ENCODE measurements at places on chromosomes 3 and 15.

DNA sequence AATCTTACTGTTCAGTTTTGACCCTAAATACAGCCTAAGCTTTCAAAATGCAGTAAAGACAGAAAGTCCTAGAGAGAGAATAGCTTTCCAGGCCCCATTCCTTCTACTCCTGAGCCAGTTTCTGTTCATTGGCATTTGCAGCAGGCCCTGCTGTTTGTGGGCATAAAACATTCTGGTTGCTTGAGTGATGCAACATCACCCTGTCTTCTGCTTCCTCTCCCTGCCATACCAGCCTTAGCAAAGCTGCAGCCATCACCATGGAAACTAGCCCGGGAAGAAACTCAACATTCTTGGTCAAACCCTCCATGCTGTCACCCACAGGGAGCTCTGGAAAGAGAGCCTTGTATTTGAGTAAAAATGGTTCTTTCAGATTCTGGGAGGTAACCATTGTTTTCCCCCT, 325.7 kb downstream of the MAGI1 start:
- no peaks in the 10 kb centered on the region for H3K27me3 ChIP-seq
- H3K27ac ChIP-seq, result no peak overlapping the region
- no peak for DNase-seq
- no peak overlapping the region for H3K4me3 ChIP-seq
- no peaks in the 10 kb centered on the region for H3K4me1 ChIP-seq

DNA sequence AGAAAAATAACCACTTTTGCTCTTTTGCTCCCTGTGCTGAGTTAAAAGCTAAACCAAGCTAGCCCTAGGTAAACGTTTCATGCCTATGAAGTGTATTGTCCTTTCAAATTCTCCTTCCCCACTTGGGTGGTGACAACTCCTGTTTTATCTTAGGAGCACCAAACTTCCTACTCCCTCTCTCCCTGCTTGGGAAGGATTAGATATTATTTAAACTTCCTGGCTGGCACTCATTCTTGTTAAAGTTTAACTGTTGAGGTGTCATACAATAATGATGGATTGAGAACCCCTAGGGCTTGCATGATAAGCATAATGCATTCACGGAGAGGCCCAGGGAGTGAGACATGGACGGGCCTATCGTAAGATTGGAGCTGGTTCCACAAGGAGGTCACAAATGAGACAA, 29.5 kb downstream of the B4GALT4 start:
- no peaks in the 10 kb centered on the region for H3K27me3 ChIP-seq
- H3K27ac ChIP-seq, result no peak overlapping the region
- peaks cover 14% of the 10 kb centered on the region for H3K4me1 ChIP-seq
- peaks cover 55% of the 10 kb centered on the region for H3K36me3 ChIP-seq
- H3K4me3 ChIP-seq, result no peak overlapping the region

DNA sequence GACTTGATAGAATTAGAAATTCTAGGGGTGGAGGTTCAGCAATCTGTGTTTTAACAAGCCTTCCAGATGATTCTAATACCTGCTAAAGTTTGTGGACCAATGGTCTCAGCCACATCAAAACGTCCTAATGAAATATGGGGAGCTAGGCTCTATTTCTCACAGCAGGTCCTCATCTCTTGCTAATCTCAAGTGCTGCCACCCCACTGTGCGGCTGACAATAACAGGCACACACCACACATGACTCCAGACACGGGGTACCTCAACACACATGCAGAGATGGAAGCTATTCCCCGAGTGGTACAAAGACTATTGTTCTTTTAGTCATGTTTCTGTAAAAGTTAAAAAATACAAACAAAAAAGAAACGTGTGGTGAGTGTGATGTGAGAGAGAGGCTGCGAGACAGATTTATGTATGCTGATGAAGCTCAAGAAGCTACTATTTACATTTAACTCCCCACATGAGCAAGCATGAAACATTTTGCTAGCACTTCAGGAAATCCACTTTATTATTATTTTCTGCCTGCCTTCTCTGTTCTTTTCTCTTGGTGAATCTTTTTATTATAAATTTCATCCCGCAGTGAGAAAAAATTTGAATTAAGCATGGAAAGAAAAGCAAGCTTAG, 405.6 kb downstream of the MAGI1 start:
- H3K27ac ChIP-seq, result no peak overlapping the region
- H3K36me3 ChIP-seq, result peaks cover 3% of the 10 kb centered on the region
- no peaks in the 10 kb centered on the region for H3K27me3 ChIP-seq
- no peaks in the 10 kb centered on the region for H3K4me1 ChIP-seq

- no peak overlapping the region for H3K4me3 ChIP-seq
- H3K27ac ChIP-seq, result no peak overlapping the region
- no peak for DNase-seq
- H3K36me3 ChIP-seq, result peaks cover 15% of the 10 kb centered on the region
- H3K4me1 ChIP-seq, result peaks cover 52% of the 10 kb centered on the region
- no peaks in the 10 kb centered on the region for H3K27me3 ChIP-seq
Measured at GRCh38 chr3:45911511-45912226, 25.3 kb downstream of the CCR9 start.

DNA sequence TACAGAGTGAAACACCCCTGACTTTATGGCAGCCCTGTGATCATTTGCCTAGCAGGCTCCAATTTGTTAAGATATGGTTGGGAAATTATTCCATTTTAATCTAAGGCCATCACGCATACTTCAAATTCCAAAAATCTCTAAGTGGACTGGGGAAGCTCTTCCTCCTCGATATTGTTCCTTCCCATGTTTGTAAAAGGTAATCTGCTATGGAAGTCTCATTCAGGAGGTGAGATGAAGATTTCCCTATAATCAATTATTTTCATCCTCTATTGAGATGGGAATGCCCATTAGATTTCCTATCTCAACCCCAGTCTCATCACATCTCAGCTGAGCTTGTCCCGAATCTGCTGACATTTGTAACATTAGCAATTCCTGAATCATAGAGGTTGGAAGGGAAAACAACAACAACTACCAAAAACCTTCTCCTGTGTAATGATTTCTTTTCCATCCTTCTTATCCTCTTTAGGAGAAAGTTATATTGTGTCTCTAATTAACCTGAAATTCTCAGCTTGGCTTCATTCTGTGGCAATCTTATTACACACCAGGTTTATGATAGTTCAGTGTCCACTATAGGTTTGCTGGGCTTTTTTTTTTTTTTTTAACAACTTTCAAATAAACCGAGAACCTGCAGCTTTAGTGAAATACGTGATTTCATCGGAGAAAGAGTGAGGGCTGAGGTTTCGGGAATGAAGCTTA, 2.2 kb upstream of the NR2F2 start:
- no peak for DNase-seq
- H3K4me1 ChIP-seq, result peaks cover 22% of the 10 kb centered on the region
- no peak overlapping the region for H3K4me3 ChIP-seq
- H3K27ac ChIP-seq, result no peak overlapping the region
- H3K27me3 ChIP-seq, result peaks cover 97% of the 10 kb centered on the region

DNA sequence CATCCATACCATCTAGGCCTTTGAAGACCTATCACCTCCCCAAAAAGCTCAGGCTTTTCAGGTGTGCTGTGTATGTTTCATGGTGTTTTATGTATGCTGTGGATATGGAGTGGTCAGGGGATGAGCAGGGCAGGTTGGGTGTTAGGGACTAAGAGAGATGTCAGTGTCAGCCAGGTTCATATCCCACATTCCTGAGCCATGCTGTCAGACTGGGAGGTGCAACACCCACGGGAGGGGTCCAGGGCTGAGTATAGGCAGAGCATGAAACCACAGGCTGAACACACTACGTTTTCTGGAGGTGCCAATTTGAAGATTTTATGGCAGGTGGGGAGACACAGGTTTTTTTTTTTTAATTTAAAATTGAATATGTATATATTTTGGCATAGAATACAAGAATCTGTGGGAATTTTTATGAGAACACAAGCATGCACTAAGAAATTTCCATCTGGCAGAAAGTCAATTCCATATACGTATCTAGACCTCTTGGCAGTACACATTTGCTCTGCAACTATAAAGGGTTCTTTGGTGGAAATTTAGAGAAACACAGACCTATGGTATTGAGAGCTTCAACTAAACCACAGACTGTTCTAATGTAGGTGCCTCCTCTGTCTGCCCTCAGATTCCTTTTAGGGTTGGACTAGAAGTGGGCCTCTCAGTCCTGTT, 101.9 kb upstream of the RNU6-1 start:
- H3K4me1 ChIP-seq, result peaks cover 9% of the 10 kb centered on the region
- H3K27me3 ChIP-seq, result no peaks in the 10 kb centered on the region
- no peaks in the 10 kb centered on the region for H3K36me3 ChIP-seq
- no peak for DNase-seq
- H3K27ac ChIP-seq, result no peak overlapping the region

GRCh38 chr15:88003541-88004327, 252.8 kb downstream of the NTRK3 start:
- no peak overlapping the region for H3K27ac ChIP-seq
- no peaks in the 10 kb centered on the region for H3K4me1 ChIP-seq
- no peaks in the 10 kb centered on the region for H3K36me3 ChIP-seq
- no peak overlapping the region for H3K4me3 ChIP-seq
- no peak for DNase-seq

- no peaks in the 10 kb centered on the region for H3K36me3 ChIP-seq
- H3K27me3 ChIP-seq, result no peaks in the 10 kb centered on the region
- no peak overlapping the region for H3K4me3 ChIP-seq
- no peaks in the 10 kb centered on the region for H3K4me1 ChIP-seq
- no peak overlapping the region for H3K27ac ChIP-seq
- DNase-seq, result no peak
Measured at GRCh38 chr3:62128051-62128450, 245.3 kb downstream of the FEZF2 start.

- no peaks in the 10 kb centered on the region for H3K36me3 ChIP-seq
- H3K27ac ChIP-seq, result no peak overlapping the region
- peaks cover 86% of the 10 kb centered on the region for H3K27me3 ChIP-seq
- no peaks in the 10 kb centered on the region for H3K4me1 ChIP-seq
Measured at GRCh38 chr15:88744548-88745020, 58.7 kb upstream of the ACAN start.

- DNase-seq, result no peak
- peaks cover 2% of the 10 kb centered on the region for H3K36me3 ChIP-seq
- no peak overlapping the region for H3K4me3 ChIP-seq
- H3K4me1 ChIP-seq, result no peaks in the 10 kb centered on the region
Measured at GRCh38 chr3:162684260-162684659, 1187.7 kb downstream of the OTOL1 start.

- no peak overlapping the region for H3K27ac ChIP-seq
- H3K4me3 ChIP-seq, result no peak overlapping the region
- no peaks in the 10 kb centered on the region for H3K27me3 ChIP-seq
- H3K36me3 ChIP-seq, result no peaks in the 10 kb centered on the region
Measured at GRCh38 chr3:89234620-89235019, 127.2 kb downstream of the EPHA3 start.

GRCh38 chr15:45254405-45254804, 2.4 kb downstream of the SLC28A2 start:
- no peak overlapping the region for H3K27ac ChIP-seq
- H3K36me3 ChIP-seq, result no peaks in the 10 kb centered on the region
- no peak overlapping the region for H3K4me3 ChIP-seq
- no peaks in the 10 kb centered on the region for H3K4me1 ChIP-seq

GRCh38 chr3:178131801-178132200, 404.4 kb upstream of the KCNMB2 start:
- no peaks in the 10 kb centered on the region for H3K4me1 ChIP-seq
- no peak overlapping the region for H3K4me3 ChIP-seq
- no peak overlapping the region for H3K27ac ChIP-seq

DNA sequence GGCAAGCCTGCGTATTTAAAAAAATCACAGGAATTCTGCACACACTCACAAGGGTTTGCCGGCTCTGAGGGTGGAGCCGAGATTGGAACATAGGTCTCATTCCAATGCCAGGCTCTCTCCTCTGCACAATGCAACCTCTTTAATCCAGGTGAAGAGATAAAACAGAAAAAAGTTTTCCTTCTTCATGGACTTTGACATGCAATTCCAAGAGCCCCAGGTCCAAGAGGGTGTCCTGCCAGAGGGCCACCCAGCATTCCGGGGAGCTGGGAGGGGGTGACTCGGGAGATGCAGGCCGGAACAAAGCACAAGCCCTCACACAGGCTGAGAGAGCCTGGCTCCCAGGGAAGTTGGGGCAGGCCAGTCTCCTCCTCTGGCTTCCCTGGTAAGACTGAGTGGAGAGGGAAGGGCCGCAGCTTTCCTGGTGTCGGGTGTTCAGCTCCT, 6.7 kb upstream of the SLC12A8 start:
- H3K4me1 ChIP-seq, result peaks cover 27% of the 10 kb centered on the region
- H3K36me3 ChIP-seq, result no peaks in the 10 kb centered on the region
- H3K27ac ChIP-seq, result no peak overlapping the region
- no peak overlapping the region for H3K4me3 ChIP-seq
- no peak for DNase-seq

- peaks cover 64% of the 10 kb centered on the region for H3K4me1 ChIP-seq
- peaks cover 10% of the 10 kb centered on the region for H3K36me3 ChIP-seq
- no peaks in the 10 kb centered on the region for H3K27me3 ChIP-seq
Measured at GRCh38 chr3:197798863-197799262, 7.8 kb downstream of the LRCH3 start.

DNA sequence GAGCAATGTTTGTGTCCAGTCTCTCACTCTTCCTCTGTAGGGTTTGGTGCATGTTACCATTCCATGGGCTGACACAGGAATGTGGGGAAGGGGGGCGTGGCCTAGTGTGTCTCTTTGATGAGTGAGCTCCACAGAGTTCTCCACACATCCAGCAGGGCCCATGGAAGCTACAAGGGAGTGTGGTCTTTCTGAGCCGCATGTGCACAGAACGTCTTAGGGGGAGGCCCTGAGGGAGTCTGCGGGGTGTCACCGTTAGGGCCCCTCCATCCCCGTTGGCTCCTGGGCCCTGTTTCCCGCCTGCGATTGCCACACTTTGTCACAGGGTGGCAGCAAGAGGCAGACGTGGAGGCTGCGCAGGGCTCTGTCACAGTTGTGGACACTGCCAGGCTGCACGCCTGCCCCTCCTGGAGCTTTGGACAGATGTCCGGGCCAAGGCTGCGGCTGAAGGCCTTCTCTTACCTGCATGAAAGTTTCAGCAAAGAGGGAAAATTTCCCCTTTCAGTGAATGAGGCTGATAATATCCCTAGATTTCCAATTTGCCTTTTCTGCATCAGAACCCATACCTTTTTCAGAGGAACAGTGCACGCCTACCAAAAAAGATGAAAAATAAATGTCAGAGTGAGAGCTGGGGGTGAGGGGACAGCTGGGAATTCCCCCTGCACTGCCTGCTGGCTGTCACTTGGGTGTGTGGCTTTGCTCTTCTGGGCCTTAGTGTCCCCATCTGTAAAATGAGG, 24.3 kb downstream of the CACNA2D3 start:
- H3K36me3 ChIP-seq, result no peaks in the 10 kb centered on the region
- H3K4me3 ChIP-seq, result no peak overlapping the region
- H3K27me3 ChIP-seq, result peaks cover 17% of the 10 kb centered on the region
- H3K4me1 ChIP-seq, result no peaks in the 10 kb centered on the region

- H3K27ac ChIP-seq, result peak overlapping the region; percentile 99
- no peak overlapping the region for H3K4me3 ChIP-seq
- peaks cover 63% of the 10 kb centered on the region for H3K4me1 ChIP-seq
- no peaks in the 10 kb centered on the region for H3K27me3 ChIP-seq
- peak; percentile 3 for DNase-seq
- H3K36me3 ChIP-seq, result peaks cover 13% of the 10 kb centered on the region
Measured at GRCh38 chr3:32436816-32437189, 45.1 kb downstream of the CMTM7 start.

GRCh38 chr3:194257916-194258668, 93.0 kb downstream of the CPN2 start:
- DNase-seq, result no peak
- no peak overlapping the region for H3K27ac ChIP-seq

- H3K4me3 ChIP-seq, result no peak overlapping the region
- DNase-seq, result no peak
- no peaks in the 10 kb centered on the region for H3K36me3 ChIP-seq
- H3K27ac ChIP-seq, result no peak overlapping the region
- H3K4me1 ChIP-seq, result peaks cover 6% of the 10 kb centered on the region
Measured at GRCh38 chr3:186680869-186681268, 15.1 kb downstream of the HRG start.

All from central memory CD8-positive, alpha-beta T cell (primary cell).